ENCODE measurements at places on chromosomes 11 and 22. TPM values are rescaled to one million over a fixed set of nuclear protein-coding genes. Genes with fewer than 3 reads are reported as not detected.

The FJX1 gene
- 11.0 TPM for total RNA-seq

The MS4A6E gene
- not detected for total RNA-seq

DNA sequence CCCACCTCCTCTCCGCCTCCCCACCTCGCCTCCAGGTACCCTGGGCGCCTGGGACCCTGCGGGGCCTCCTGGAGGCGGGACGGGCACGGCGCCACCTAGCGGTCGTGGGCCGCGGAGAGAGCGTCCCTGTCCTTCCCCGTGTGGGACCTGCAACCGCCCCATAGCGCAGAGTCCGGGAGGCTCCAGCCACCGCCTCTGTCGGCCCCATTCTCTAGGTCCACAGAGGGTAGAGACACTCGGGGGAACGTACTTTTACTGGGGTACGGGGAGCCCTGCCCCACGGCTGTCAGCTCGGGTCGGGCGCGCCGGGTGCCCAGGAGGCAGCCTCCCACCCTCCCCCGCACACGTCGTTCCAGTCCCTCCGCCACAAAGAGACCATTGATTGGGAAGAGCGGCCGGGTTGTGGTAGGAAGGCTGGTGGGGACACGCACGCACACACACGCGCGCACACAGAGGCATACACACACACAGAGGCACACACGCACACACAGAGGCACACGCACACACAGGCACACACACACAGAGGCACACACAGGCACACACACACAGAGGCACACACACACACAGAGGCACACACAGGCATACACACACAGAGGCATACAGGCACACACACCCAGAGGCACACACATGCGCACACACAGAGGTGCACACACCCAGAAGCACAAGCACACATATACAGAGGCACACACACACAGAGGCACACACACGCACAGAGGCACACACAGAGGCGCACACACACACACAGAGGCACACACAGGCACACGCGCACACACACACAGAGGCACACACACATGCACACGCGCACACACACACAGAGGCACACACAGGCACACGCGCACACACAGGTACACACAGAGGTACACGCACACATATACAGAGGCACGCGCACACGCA is 12.6 kb upstream of the NECTIN1 start:
- peaks cover 33% of the 10 kb centered on the region for H3K27me3 ChIP-seq
- H3K4me3 ChIP-seq: peak overlapping the region; percentile 62
- no peak overlapping the region for H3K27ac ChIP-seq

The TOM1 gene
- 23.5 TPM for total RNA-seq

- H3K4me1 ChIP-seq: peaks cover 7% of the 10 kb centered on the region
- H3K36me3 ChIP-seq: peaks cover 45% of the 10 kb centered on the region
- no peak overlapping the region for H3K4me3 ChIP-seq
- 0 out of 2 replicates have a peak overlapping the region, but pooled peaks have one; percentile 5 for H3K27ac ChIP-seq
These were observed 37.4 kb downstream of the FBLN1 start for GRCh38 chr22:45540122-45540521.

DNA sequence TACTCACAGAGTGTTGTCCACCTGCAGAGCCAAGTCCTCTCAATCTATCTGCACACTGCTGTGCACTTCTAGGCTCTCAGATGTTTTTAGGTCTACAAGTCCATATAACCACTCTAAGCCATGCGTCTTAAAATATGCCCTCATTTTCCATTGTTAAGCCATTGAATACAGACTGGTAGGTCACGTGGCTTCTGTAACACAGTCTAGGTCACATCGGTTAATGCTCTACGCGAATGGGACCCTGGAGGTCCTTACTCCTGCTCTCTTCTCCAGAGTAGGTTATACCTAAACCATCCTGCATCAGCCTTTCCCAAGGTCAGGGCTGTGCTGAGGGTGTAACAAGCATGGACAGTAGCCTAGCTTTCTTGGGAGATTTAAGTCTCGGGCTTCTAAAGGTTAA is 819 bp downstream of the JAML start:
- no peak overlapping the region for H3K4me3 ChIP-seq
- peaks cover 6% of the 10 kb centered on the region for H3K27me3 ChIP-seq
- no peak overlapping the region for H3K27ac ChIP-seq
- no peak for DNase-seq
- no peaks in the 10 kb centered on the region for H3K36me3 ChIP-seq

GRCh38 chr11:130606178-130606577 is 157.7 kb downstream of the ADAMTS15 start:
- H3K4me1 ChIP-seq: peaks cover 13% of the 10 kb centered on the region
- no peak for DNase-seq
- no peaks in the 10 kb centered on the region for H3K27me3 ChIP-seq
- no peak overlapping the region for H3K27ac ChIP-seq

- DNase-seq: peak; percentile 74
- H3K36me3 ChIP-seq: no peaks in the 10 kb centered on the region
- H3K4me1 ChIP-seq: no peaks in the 10 kb centered on the region
- peak overlapping the region; percentile 31 for H3K4me3 ChIP-seq
- peaks cover 54% of the 10 kb centered on the region for H3K27me3 ChIP-seq
- no peak overlapping the region for H3K27ac ChIP-seq
These were observed 84.7 kb upstream of the WNT7B start for GRCh38 chr22:46061501-46062231.

GRCh38 chr22:49255154-49255553 is 572.5 kb downstream of the BRD1 start:
- no peaks in the 10 kb centered on the region for H3K4me1 ChIP-seq
- 0 out of 2 replicates have a peak overlapping the region, but pooled peaks have one; percentile 41 for H3K27ac ChIP-seq
- peaks cover 8% of the 10 kb centered on the region for H3K36me3 ChIP-seq

The ZMAT5 gene
- 17.2 TPM for total RNA-seq

DNA sequence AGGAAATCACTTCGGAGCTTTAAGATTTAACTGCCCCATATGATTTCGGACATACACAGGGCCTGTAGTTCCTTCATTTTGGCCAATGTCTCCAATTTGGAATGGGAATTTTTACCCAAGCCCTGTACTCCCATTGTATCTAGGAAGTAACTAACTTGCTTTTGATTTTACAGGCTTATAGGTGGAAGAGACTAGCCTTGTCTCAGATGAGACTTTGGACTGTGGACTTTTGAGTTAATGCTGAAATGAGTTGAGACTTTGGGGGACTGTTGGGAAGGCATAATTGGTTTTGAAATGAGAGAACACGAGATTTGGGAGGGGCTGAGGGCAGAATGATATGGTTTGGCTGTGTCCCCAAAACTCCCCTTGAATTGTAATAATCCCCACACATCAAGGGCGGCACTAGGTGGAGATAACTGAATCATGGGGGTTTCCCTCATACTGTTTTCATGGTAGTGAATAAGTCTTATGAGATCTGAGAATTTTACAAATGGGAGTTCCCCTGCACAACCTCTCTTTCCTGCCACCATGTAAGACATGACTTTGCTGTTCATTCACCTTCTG is 130.5 kb downstream of the LARGE1 start:
- no peaks in the 10 kb centered on the region for H3K27me3 ChIP-seq
- H3K27ac ChIP-seq: no peak overlapping the region
- peaks cover 58% of the 10 kb centered on the region for H3K36me3 ChIP-seq
- no peak for DNase-seq

The LRRN4CL gene
- total RNA-seq: 0.16 TPM

DNA sequence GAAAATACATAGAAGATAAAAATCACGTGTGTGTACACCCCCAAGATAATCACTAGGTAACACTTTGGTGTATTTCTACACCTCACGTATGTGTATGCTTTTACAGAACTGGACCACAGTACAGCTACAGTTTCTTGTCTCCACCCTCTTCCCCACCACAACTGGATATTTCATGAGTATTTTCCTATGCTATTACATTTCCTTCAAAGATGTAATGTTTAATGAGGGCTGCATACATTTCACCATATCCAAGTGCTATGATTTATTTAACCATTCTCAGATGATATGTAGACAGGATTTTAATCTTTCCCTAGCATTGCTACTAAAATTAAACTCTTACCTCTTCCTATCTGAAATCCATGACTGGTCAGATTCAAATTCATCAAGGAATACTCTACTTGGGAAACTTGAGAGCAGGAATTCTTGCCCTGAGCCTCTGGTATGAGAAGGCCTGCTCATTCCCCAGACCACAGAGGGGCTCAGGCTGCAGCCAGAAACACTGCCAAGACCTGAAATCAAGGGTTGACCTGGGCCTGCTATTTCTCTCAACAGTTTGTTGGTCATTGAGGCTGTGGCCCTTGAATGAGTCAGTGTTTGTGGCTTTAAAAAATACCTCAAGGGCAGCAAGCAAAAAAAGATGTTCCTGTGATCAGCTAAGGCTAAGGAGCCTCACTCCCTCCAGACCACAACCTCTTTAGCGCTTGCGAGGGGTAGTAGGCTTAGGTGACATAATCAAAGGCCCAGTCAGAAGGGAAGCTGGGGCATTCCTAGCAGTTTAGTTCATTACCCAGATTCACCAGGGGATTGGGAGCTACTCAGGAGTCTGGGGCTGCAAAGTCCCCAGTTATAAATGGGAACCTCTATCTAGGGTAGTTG is 55.5 kb downstream of the ABTB2 start:
- no peak overlapping the region for H3K4me3 ChIP-seq
- no peak for DNase-seq
- H3K4me1 ChIP-seq: peaks cover 44% of the 10 kb centered on the region
- H3K27ac ChIP-seq: peak overlapping the region; percentile 50
- no peaks in the 10 kb centered on the region for H3K36me3 ChIP-seq
- H3K27me3 ChIP-seq: no peaks in the 10 kb centered on the region

The POU2AF2 gene
- not detected for total RNA-seq

The POU2AF3 gene
- 2.7 TPM for total RNA-seq

- H3K27me3 ChIP-seq: no peaks in the 10 kb centered on the region
These were observed 35.1 kb downstream of the CSF2RB start for GRCh38 chr22:36948273-36949225.
